ENCODE measurements at places on chromosomes 12 and 14.

- peak; percentile 27 for DNase-seq
These were observed 677 bp downstream of the ATP2A2 start for GRCh38 chr12:110281549-110282299.

- no peak for DNase-seq
These were observed 14.3 kb downstream of the POMT2 start for GRCh38 chr14:77306416-77306815.

GRCh38 chr12:44873898-44874297, 2.2 kb downstream of the NELL2 start:
- DNase-seq, result no peak

DNA sequence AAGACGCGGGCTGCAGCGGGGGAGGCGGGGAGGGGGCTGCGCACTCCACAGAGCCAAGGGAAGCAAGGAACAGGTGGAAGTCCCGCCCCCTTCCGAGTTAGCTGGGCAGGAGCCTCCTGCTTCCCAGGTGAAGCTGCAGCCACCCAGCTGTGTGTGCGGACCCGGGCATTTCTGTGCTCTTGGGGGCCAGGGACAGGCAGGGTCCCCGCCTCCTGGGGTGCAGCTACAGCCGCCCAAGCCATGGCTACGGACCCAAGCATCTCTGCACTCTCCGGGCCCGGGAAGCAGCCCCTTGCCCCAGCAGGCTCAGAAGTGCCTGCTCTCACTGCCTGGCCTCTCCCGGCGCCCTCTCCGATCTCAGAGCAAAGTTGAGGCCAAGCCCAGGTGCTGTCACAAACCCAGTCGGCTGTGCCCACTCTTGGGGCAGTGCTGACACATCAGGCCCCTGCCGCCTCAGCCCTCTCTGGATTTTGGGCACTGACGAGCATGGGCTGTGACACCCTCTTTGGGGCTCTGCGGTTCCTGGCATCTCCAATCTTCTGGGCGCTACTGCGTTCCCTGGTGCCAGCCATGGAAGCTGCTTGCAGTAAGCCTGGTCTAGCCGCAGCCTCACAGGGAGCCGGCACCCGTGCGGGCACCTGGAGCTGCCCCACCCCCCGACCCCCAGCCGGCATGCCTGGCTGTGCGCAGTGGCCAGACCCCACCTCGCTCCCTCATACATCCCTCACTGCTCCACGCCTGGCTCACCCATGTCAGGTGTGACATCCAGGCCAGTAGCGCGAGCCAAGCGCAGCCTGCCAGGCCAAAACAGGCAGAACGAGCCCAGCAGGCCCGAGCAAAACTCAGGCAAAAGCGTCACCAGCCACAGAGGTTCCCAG, 8.5 kb upstream of the MGAT4C start:
- no peak for DNase-seq

- DNase-seq, result no peak
These were observed 12.1 kb downstream of the GZMH start for GRCh38 chr14:24597403-24597802.

- no peak for DNase-seq
These were observed 3.2 kb upstream of the OLR1 start for GRCh38 chr12:10174986-10175614.

GRCh38 chr12:12194206-12194605, 72.6 kb downstream of the LRP6 start:
- no peak for DNase-seq

DNA sequence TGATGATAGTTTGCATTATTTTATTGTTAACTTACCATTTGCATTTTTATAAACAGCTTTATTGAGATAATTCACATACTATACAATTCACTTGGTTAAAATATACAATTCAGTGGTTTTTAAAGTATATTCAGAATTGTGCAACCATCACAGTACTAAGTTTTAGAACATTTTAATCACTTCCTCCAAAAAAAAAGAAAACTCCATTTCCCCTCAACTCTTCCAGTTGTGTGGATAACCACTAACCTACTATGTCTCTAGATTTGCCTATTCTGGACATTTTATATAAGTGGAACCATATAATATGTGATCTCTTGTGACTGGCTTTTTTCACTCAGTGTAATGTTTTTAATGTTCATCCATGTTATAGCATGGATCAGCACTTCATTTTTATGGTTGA, 41.3 kb downstream of the WNK1 start:
- no peak for DNase-seq

- DNase-seq, result no peak
These were observed 13.9 kb downstream of the ZDHHC17 start for GRCh38 chr12:76777765-76778216.

DNA sequence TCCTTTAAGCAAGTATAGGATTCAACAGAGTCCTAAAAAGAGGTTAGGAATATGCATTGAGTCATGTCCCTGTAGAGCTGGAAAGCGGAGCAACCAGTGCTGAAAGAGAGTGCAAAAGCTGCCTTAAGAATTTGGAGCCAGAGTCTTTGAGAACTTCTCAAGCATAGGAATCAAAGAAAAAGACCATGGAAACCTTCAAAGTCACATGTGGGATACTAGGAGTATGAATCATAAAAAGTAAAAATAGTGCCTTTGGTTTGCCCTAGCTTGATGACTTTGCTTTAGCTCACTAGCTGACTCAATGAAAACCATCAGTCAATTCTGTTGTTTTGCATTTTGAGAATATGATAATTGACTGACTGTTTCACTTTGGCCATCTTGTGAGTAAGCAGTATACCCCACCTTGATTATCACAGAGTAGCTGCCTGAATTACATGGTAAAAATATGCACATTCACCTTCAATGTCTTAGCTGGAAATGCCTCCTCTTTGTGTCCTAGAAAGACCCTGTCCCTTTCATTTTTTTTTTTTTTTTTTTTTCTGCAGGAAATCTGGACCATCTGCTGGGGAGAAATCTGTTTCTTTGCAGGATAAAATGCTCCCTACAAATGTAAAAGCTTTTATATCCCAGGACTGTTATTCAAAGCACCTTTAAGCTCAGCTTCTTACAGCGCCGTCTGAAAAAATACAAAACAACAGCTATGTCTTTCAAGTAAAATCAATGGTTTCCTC, 248.6 kb upstream of the KRR1 start:
- DNase-seq, result no peak

DNA sequence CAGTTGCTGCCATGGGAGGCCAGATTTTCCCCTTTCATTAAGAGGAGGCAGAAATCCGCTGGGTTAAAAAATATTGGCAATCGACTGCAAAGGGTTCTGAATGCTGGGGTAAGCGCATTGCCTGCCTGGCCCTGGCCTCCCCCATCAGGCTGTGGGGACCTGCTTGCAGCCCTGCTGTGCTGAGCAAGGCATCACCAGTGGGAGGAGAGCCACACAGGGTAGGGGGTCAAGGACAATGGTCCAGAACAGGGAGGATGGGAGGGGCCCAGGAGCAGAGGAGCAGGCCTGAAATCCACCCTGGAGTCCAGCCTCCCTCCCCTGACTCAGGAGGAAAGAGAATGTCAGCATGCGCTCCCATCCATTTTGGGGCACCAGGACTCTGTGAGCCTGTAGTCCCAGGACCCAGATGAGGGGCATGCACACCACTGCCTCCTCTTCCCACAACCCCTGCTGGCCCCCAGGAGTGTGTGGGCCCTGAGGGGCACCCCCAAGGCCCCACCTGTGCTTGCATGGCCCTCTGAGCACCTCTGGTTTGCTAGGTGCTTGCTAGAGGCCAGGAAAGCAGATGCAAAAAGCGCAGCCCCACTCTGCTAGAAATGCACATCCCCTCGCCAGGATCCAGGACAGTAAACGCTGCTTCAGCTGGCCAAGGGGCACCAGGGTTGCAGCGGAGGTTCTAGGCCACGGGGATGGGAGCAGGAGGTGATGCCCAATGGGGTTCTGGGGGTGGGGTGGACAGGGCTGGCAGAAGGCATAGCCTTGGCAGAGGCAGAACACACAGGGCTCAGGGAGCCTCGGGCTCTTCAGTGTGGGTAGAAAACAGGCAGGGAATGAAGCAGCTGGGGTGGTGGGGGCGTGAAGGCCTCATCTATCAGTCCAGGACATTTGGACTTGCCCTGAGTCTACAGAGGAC, 14.6 kb downstream of the TESC start:
- DNase-seq, result no peak

DNA sequence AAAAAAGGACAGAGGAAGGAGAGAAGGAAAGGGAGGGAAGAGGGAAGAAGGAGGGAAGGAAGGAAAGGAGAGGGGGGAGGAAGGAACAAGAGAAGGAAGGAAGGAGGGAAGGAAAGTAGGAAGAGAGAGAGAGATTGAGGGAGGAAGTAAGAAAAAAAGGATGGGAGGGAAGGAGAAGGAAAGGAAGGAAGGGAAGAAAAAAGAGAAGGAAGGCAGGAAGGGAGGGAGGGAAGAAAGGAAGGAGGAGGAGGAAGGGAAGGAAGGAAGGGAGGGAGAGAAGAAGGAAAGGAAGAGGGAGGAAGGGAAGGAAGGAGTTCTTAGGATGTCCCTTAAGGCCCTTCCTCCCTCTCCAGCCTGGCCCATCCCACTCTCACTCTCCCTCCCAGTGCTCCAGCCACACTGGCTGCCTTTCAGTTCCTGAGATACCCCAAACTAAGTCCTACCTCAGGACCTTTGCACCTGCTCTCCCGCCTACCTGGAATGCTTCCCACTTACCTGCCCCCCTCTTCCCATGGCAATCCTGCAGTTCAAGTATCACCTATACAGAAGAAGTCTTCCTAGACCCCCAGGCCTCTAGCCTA, 21.7 kb upstream of the MSI1 start:
- no peak for DNase-seq

DNA sequence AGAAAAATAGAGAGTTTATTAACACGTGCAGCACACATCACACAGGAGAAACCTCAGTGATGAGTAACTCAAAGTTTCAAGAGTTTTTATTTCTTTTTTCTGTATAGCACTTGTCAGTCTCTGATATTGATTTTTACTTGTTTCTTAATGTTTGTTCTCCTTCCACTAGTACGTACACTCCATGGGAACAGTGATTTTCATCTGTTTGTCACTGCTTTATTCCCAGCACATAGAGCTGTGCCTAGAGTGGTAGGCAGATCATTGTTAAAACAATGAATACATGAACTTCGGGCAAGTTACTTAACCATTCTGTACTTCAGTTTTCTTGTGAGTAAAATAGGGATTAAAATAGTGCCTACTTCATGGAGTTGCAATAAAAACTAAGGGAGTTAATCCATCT, 46.6 kb downstream of the ETV6 start:
- no peak for DNase-seq

GRCh38 chr14:20606190-20606901, 15.2 kb upstream of the RNASE12 start:
- no peak for DNase-seq

GRCh38 chr14:68279777-68280233, 460.2 kb downstream of the RAD51B start:
- no peak for DNase-seq

DNA sequence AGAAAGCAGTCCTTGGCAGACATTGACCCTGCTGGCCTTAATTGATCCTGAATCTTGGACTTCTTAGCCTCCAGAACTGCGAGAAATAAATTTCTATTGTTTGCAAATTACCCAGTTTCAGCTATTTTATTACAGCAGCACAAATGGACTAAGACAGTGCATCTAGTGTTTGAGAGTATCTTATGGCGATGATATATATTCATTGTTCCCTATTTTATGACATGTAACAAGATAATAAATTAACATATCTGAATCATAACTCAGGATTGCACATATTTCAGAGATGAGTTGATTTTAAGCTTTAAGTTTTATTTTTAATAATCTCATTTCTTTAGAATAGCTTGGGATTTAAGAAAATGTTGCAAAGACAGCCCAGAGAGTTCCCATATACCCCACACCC, 167.4 kb upstream of the FOXG1 start:
- DNase-seq, result no peak

DNA sequence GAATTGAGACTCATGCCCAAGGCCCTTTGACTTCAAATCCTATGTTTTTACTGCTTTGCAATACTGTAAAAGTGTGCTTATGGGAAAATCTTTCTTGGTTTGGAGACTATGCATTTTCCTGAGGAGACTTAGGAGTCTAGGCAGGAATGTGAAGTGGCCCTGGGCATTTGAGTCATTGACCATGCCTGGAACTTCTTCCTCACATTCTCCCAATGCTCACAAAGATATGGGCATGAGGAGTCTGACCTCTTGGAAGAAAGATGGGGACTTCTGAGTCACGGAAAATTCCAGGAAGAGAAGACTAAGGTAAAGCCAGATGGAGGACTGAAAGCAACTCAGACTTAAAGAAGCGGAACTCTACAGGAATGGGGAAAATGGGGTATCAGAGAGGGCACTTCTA, 38.2 kb upstream of the ZNF641 start:
- no peak for DNase-seq

DNA sequence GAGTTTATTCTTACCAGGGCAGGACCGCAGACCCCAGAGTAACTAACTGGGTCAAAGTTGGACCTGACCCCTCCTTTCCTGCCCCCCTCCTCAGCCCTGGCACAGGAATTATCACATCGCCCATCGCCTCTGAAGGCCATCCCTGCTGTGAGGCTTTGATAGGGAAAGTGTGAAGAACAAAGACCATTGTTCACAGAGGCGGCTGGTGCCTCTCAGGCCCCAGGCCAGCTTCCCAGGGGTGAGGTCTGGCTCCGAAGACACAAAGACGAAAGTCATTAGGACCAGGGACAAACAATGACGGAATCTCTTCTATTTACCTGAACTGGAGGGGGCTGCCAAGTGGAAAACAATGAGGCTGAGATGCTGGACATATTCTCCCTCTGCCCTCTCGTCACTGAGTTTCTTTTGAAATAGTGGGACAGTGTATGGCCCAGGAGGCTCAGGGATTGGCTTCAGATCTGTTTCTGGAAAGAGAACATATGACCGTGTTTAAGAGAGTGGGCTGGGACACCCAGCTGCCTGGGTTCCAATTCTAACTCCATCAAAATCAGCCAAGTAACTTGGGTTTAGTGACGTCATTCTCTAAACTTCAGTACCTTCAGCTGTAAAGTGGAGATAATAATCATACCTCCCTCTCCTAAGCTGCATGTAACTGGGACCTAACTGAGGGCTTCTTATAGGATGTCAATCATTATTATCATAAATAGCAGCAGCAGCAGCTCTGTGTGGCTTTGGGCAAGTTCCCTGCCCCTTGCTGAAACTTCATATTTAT, 769.4 kb downstream of the MED13L start:
- no peak for DNase-seq

GRCh38 chr12:125996443-125996842, 931.2 kb downstream of the AACS start:
- no peak for DNase-seq

DNA sequence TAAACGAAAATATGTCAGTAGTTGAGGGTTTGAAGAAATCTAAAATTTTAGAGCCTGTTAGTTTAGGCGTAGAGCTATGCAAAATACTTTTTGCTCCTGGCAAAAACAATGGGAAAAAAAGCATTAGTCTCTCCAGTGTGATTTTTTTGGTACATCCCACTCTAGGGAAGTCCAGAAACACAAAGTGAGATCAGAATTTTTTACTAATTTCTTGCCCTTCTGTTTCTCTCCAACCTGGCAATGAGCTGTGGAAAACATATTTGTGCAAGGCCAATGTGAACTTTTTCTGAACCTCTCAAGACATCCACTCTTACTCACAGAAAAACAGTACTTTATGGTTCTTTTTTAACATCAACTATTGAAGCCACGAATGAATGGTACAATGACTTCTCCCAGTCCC, 56.9 kb upstream of the DCN start:
- no peak for DNase-seq

Measured in GOT3 (cell line).